ENCODE measurements at places on chromosomes 7 and 10.

DNA sequence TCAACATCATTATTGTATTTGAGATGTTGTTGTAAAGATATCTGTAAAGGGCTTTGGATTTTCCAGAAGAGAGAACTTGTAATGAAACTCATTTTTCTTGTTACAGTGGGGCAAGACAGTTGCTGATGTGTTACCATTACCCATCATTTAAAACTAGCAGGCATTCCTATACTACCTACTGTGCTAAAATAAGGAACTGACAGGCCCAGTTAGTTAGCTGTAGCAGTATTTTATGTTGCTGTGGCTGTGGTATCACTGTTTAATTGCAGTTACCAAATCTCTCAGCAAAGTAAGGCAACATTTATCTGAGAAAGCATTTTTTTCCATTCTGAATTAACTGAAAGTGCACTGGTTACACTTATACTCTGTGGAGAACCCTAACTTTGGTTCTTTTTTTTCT is 9.9 kb downstream of the ST7 start:
- no peak for DNase-seq

DNA sequence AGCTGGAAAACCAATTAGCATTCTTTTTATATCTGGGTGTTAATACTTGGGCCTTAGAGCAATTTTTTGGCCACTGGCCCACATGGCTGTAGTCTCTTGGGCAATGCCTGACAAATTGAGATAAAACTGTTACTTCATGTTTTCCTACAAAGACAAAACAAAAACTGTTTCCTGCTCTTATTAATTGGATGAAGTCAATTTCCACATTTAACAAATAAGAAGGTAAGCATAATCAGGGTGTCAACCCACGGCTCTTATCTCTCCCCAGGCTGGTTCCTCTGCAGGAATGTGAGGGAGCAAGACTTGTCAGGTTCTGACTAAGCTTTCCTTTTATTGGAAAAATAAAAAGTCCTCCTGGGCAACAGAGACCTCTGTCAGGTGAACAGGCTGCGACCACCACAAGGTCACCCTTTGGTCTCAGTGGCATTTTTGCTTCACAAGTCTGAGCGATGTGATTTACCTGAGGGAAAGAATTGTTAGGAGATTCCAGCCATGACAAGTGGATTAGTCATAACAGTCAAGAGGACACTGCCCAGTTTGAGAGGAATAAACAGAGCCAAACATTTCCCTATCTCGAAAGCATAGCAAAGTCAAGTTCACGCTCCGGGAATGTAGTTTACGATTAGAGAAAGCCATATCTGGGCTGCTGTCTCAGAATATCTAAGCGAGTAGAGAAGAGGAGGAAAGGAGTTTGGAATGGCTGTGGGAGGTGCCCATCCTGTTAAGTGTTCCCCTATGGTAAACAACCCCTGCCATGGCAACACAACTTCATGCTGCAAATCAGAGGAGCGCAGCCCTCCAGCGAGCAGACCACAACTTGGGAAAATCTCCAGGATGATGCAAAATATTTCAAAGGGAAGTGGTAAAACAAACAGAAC is 144.4 kb downstream of the TES start:
- peak; percentile 86 for DNase-seq

DNA sequence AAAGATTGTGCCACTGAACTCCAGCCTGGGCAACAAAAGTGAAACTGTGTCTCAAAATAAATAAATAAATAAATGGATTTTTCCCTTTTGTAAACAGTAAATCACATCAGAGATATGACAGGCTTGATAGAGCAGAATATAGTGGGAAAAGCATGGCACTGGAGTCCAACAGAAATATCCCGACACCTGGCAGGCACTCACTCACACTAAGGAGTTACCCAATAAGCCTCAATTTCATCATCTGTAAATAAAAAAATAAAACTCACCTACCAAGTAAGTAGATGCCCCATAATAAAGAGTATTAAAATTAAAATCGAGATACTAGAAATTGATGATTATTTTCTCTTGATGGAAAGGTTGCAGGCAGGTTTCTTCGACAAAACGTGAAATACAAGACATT is 1.7 kb downstream of the ATE1 start:
- no peak for DNase-seq

- no peak for DNase-seq
Observed at GRCh38 chr7:102951839-102952238, 39.0 kb downstream of the LRRC17 start.

- no peak for DNase-seq
Observed at GRCh38 chr10:69361303-69361614, 55.5 kb downstream of the TACR2 start.

- DNase-seq: no peak
Observed at GRCh38 chr7:104820836-104821535, 193.0 kb upstream of the KMT2E start.

DNA sequence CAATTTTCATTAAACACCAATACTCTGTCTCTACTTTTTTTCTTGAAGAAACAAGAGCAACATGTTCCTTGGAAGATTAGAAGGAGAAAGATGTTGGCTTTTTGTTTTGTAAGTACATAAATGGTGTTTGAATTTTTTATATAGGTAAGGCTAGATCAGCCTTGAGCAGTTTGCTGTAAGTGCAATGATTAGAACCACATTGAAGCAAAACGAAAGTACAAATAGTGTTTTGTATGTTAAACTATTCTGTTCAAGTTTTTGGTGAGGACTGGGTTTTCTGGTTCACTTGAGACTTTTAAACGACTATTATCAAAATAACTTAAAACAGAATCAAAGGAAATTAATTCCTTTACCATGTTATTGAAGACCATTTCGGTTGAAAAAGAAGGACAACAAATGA is 162.9 kb upstream of the NRP1 start:
- no peak for DNase-seq

GRCh38 chr7:121157885-121158590 is 169.5 kb downstream of the CPED1 start:
- no peak for DNase-seq

DNA sequence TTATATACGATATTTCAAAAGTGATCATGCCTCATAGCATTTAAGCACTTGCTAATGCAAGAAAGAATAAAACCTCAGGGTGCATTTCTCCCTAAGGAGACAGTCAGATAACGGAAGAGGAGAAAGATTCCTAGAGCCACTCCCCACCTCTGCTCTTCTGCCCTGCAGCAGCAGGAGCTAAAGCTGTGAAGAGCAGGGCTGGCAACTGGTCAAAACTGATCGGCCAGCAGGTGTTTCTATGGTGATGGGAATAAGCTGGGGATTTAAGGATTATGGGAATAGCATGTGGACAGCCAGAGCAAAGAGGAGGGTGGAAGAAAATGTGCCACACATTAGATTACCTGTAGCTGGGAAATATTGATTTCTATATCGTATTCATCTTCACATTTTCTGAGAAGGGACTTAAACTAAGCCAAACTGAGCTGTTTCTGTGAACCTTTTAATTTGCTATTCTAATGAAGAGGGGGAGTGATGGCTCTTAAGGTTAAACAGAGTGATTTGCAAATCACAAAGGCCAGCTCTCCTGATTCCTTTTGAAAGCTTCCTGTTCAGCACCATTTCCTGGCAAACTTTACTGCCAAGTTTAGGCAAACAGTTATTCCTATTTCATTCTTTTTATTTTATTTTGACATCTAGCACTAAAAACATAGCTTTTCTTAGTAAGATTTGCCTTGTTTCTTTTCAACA is 268.9 kb upstream of the PFKP start:
- no peak for DNase-seq
